ENCODE measurements at places on chromosomes 2 and 18. TPM values are rescaled to one million over a fixed set of nuclear protein-coding genes. Genes with fewer than 3 reads are reported as not detected.

GRCh38 chr2:120948662-120949011 lies 213.0 kb downstream of the GLI2 start:
- DNase-seq: no peak

FIGN gene
- polyA plus RNA-seq: 1.6 TPM

GRCh38 chr2:103132536-103133217 lies 370.8 kb downstream of the TMEM182 start:
- no peak for DNase-seq

GRCh38 chr2:2271469-2271941 lies 59.6 kb downstream of the MYT1L start:
- DNase-seq: no peak

DNA sequence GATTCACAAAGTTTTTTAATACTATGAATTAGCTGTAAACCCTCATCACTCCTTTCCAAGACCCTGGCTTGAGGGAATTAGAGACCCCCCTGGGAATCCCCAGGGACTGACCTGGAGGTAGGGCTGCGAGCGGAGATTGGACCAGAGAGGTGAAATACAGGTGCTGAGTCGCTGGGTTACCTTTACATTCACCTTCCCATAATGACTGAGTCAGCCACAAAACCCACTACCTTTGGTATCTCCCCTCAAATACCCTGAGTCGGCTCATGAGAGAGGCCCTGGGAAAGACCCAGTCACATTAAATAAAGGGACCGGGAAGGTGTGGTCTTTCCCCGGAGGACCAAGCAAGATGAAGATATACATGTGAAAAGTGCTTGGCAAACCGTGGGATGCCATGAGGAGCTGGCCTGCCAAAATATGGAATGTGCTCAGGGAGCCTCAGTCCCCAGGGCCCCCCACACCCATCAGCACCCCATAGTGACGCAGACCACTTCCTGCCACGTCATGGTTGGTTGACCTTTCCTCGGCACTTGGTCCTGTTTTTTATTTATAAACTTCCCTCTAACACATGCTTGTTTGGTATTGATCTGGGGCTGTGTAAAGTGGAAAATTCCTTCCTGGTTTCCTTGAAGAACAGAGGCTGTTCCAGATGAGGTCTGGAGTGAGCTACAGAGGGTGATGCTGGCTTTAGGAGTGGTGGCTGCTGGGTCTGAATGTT lies 51.4 kb downstream of the IL1RL2 start:
- DNase-seq: no peak

- DNase-seq: no peak
Observed at GRCh38 chr2:127081826-127082633, 24.9 kb downstream of the BIN1 start.

DNA sequence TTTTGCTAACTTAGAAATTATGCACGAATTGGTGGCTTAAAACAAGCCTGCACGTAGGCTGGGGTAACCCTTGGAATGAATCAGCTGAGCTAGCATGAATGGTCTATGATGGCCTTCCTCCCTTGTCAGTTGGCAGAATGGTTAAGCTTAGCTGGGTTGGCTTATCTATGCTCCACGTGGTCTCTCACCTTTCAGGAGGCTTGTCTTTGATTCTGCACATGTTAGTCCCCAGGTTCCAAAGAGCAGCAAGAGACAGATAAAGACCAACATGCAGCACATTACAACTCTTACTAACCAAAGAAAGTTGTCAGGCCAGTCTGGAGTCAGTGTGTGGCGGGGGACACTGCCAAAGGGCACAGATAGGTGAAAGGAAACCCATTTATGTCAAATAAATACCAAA lies 700.9 kb upstream of the SYT4 start:
- no peak for DNase-seq

GRCh38 chr2:217955881-217956493 lies 46.8 kb downstream of the TNS1 start:
- no peak for DNase-seq

ALPI gene
- polyA plus RNA-seq: not detected

GRCh38 chr18:79542876-79543750 lies 136.5 kb upstream of the CTDP1 start:
- no peak for DNase-seq

DNA sequence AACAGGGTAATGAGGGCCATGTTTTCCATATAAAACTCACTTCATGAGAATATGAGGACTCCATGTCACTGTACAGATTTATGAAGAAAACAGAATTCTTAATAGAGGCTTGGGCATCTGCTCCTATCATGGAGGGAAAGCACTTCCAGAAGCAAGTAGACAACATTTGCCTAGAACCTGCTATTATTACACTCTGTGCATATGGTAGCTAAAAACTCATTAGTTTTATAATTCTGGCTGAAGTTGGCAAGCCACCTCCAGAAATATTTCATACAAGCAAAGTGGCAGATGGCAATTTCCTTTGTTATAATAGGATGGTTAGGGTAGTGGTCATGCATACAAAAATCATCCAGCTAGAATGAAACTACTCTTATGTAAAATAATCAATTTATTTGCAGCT lies 65.8 kb upstream of the TLK1 start:
- no peak for DNase-seq

DNA sequence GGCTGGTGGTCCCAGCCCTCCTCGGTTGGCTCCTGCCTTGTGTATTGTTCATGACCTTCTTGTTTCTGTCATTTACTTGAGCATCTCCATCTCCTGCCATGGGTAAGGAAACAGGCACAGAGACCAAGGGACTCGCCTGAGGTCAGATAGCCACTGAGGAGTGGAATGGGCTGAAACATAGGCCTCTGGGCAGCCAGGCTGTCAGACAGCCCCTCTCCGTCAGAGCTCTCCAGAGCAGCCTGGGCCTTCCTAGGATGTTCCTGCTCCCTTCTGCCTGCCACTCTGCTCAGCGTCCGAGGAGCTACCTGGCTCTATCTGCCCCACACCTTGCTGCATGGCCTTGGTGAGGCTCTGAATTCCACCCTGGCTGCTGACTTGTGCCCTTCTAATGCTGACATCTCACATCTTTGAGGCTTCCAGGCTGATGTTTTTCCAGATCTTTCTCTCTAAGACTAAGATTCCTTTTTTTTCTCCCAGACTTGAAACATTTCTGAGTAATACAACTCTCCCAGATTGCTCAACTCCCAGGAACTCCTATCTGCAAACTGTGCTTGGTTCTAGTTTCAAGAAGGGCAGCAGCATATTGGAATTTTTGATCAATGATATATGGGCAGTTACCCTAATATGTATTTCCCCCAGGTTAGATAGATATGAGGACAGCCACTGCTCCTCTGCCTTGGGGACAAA lies 67.7 kb downstream of the MCFD2 start:
- DNase-seq: no peak

- DNase-seq: no peak
Observed at GRCh38 chr2:112253261-112253815, 1.5 kb downstream of the ZC3H8 start.

- no peak for DNase-seq
Observed at GRCh38 chr2:217360781-217361482, 501.1 kb upstream of the TNP1 start.

EFEMP1 gene
- polyA plus RNA-seq: not detected

GRCh38 chr2:235811446-235812184 lies 317.8 kb downstream of the AGAP1 start:
- DNase-seq: no peak

DNA sequence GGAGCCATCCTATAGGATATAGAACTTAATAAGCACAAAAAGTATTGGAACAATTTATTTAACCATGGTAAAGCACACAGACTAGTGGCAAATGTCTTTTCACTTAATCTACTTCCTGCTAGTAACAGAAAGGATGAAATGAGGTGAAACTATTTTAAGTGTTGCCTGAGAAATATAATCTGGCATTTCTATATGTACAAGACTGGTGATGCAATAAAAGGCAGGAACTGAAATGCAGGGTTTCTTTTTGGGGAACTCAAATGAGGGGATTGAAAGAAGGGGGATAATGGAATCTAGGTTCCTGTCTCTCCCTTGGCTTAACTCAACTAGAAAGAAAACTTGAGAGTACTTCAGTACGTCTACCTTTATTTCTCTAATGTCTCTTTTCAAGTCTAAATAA lies 122.3 kb downstream of the MEMO1 start:
- DNase-seq: no peak

DNA sequence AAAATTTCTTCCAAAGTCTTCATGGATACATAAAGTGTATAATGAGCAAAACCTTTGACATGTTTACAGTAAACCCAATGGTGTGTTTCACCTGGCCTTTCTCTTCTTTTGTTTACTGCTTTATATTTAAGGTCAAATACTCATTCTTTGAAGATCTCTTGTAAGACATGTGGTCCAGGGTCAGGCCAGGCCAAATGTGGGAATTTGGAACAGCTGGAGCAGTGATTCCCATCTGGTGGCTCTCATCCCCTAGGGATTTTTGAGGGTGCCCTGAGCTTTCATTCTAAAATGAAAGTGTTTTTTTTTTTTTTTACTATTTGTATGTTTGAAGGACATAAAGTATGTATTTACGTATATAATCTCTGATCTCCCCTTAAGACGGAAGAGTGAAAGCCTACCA lies 13.8 kb upstream of the MGAT5 start:
- DNase-seq: no peak

- DNase-seq: peak; percentile 56
Observed at GRCh38 chr2:137964066-137964858, at the start of gene HNMT. TSS of gene HNMT (plus strand) at chr2:137964473. CDS start at chr2:137964492, 19 bp downstream.

- DNase-seq: peak; percentile 66
Observed at GRCh38 chr18:62281684-62282083, 43.4 kb upstream of the TNFRSF11A start.

NFE2L2 gene
- not detected for polyA plus RNA-seq

GRCh38 chr2:197452754-197453122 lies 614 bp upstream of the COQ10B start:
- no peak for DNase-seq

GRCh38 chr2:201685156-201685555 lies 13.3 kb downstream of the MPP4 start:
- no peak for DNase-seq

- no peak for DNase-seq
Observed at GRCh38 chr2:24971286-24971535, 544 bp downstream of the DNAJC27 start.

PIK3C3 gene
- 43.1 TPM for polyA plus RNA-seq

DNA sequence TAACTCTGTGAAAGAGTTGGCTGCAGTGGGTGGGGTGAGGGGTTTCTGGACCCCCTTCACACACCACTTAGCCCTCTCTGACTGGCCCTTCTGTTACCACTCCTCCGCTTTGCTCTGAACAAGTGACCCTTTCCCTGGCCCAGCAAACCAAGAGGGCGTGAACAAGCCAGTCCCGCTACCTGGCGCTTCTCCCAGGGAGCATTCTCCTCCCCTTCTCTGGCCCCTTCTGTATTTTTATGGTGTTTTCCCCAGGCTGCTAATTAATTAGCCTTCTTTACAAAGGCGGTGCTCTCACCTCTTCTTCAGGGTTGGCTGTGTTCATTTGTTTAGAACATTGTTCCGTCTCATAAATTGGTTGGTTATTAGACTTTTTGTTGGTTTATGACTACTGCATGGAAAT lies 180.1 kb downstream of the MGAT5 start:
- no peak for DNase-seq

GRCh38 chr2:179862898-179863458 lies 1.6 kb upstream of the ZNF385B start:
- DNase-seq: no peak

GRCh38 chr2:67833632-67834031 lies 229.2 kb downstream of the C1D start:
- DNase-seq: no peak

GRCh38 chr2:104584393-104584792 lies 269.5 kb upstream of the POU3F3 start:
- DNase-seq: no peak

GRCh38 chr2:193446967-193447366 lies 1252.2 kb upstream of the TMEFF2 start:
- no peak for DNase-seq

TNFAIP6 gene
- polyA plus RNA-seq: 14.2 TPM

- DNase-seq: peak; percentile 59
Observed at GRCh38 chr18:12031846-12032245, 50.5 kb downstream of the IMPA2 start.

DNA sequence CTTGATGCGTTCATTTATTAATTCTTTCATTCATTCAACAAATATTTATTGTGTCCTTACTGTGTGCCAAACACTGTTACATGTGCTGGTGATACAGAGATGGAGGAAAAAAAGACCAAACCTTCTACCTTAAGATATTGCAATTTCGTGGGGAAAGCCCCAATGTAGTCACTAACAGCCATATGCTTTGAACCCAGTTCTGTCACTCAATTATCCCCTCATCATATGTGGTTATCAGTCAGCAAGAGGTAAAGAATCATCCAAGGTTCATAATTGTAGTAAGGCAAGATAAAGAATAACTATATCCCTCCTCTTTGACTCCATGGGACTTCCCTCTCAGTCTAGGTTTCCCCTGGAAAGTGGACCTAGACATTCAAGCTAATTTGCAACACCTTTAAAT lies 1185.6 kb upstream of the CELF4 start:
- DNase-seq: no peak

ITPRIPL1 gene
- 3.2 TPM for polyA plus RNA-seq

CAPN14 gene
- not detected for polyA plus RNA-seq

DNA sequence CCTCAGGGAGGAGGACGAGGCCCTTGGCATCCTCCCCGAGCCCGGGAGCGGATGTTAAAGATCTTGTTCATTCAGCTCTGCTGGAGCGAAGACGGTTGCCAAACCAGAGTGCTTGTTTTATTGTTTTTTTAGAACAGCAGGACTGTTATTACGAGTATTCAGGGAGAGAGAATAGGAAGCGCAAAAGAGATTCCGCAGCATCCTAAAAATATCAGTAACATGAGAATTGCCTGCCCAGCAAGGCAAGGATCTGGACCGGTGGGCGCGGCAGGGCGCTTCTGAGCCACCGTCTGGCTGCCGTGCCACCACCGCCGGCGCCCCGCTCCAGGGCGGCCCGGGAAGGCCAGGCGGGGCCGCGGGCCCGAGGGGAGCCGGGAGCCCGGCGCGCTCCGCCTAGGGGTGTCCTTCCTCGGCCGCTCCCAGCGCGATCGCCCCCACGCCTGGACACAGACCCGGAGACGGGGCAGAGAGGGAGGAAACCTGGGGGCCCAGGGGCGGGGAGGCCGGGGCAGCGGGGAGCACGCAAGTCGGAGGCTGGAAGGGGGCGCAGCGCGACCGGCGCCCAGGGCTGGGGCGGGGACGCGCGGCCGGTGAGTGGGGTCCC lies 843 bp downstream of the CYS1 start:
- peak; percentile 57 for DNase-seq

MXD1 gene
- not detected for polyA plus RNA-seq

DNA sequence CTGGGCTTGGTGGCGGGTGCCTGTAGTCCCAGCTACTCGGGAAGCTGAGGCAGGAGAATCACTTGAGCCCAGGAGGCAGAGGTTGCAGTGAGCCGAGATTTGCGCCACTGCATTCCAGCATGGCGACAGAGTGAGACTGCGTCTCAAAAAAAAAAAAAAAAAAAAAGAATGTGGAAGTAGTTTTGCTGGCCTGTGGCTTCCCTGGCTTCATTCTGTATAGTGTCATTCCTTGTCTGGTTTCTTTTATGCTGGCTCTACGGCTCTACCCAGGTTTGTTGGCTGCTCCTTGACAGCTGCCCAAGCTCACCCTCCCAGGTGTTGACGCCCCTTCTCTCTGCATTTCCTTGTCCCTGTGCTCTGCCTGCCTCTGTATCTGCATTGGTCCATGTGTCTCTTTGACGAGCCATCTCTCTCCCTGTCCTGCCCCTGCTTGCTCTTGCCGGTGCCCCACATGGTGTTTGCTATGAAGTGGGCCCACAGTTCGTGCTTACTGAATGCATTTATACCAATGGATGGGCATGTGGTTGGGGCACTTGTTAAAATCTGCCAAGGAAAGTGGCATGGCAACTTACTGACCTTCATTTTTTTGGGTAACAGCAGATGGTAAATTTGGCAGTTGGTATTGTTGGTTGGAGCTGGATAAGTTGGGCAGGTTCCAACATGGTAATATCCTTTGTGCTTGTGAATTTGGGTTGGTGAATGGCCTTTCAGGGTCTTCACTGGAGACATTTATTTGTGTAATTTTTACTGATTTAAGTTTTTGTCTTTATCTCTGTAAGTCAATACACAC lies 113.9 kb downstream of the MAP4K4 start:
- DNase-seq: no peak
